ENCODE measurements at places on chromosomes 2 and 18.

- peak; percentile 52 for DNase-seq
Measured at GRCh38 chr2:84880645-84881521, at the start of gene TRABD2A. Gene TRABD2A, minus strand, starts transcription at chr2:84881084. Its CDS starts 45 bp downstream, at chr2:84881039.

GRCh38 chr2:27164960-27165763 lies 16.4 kb downstream of the TCF23 start:
- no peak for DNase-seq

- DNase-seq = no peak
Measured at GRCh38 chr2:69077252-69077950, 64.4 kb downstream of the ANTXR1 start.

DNA sequence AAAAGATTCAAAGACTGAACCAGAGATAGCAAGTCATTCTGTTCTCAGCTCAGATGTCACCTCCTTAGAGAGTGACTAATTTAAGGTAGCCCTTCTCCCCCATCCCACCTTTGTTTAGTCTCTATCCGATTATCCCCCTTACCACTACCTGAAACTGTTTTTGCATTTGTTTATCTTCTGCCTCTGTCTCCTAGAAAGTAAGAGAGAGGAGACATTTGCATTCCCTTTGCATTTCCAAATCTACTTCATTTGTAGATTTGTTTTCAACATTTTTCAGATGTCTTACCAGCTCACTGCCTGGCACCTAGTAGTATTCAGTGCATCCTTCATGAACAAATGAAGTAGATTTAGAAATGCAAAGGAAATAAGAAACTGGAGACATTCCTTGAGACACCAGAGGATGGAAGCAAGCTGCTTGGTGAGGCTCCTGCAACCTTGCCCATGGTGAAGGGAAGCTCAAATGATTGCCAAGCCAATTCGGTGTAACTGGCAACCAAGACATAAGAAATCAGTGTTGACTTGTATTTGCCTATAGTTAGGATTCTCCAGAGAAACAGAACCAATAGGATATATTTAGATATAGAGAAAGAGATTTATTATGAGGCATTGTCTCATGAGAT lies 385.7 kb downstream of the STK39 start:
- no peak for DNase-seq

GRCh38 chr2:207035875-207036274 lies 96.6 kb downstream of the CPO start:
- DNase-seq = no peak

- no peak for DNase-seq
Measured at GRCh38 chr2:69196327-69197117, 183.5 kb downstream of the ANTXR1 start.

DNA sequence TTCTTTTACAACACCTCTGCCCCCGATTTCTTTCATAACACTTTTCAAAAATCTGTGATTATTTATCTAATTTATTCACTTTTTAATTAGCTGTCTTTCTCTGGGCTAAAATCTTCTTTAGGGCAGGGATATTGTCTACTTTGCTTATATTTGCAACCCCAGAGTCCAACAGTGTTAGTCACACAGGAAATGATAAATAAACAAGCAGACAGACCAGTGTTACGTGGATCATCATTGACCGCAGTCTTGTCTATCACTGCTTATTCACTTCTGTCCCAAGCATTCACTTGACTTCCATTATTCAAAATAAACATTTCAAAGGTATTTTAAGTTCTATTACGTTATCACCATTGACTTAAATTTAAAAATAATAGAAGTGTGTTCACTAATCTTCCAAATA lies 237.6 kb upstream of the UBE2E3 start:
- DNase-seq = no peak

DNA sequence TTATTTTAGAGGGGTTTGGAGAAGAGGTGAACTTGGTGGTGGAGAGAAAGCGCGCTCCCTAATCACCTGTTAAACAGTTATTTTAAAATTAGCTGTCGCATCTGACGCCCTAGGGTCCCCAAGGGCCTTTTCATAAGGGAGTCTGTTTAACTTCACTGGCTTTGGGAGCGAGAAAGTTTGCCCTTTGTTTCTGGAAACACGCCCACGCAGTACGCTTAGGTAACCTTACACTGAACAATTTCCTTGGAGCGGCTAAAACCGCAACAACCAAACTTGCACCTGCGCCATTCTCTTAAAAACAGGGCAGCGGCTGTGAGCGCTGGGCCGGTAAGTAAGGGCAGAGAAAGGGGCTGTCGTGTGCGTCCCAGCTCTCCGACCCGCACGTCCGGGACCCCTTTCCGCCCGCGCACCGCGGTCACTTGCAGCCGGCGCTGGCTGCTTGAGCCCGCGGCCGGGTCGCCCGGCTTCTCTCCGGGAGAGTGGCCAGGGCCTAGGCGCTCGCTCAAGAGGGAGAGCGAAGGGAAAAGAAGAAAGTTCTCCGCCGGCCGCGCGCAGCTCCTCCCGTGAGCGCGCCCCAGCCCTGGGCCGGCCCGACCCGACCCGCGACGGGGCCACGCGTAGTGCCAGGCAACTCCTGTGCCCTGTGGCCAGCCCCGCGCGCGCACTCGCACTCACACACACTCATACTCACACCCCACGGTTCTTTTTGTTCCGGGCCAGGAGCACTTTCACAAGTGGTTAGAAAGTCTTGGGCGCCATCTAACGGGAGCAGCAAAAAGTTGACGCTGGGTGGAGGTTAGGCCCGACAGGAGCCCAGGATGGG lies 19.2 kb downstream of the POU3F3 start:
- peak; percentile 92 for DNase-seq

DNA sequence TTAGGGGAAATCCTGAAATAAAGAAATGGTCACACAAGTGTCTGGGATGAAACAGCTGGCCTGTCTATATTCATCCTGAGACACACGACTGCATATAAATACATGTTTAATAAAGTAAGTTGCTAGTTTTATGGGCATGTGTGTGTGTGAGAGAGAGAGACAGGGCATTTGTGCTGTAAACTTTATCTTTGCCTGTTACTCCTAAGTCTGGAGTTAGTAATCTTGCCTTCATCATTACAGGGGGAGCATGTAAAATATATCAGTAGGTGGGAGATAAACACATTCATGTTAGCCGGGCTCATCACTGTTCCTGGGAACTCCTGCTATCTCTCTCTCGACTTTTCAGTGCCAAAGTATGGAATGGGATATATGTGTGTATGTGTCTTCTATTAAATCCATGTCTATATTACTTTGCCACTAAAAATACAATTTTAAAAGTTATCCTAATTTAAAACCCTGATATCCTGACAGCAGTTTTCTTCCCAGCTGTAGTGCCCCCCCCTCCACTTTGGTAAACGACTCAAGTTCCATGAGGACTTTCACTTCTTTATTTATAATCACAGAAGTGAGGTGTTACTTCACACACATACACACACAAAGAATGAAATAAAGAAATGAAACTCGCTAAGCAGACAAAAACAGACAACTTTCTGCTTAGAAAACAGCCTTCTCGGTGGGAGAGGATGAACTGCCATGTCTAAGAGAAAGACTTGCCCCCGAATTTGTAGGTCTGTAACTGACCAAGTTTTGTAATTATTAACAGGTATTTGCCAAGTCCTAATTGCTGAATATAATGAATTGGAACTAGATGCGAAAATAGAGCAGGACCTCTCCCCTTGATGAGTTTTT lies 947 bp downstream of the ZEB2 start:
- peak; percentile 33 for DNase-seq

DNA sequence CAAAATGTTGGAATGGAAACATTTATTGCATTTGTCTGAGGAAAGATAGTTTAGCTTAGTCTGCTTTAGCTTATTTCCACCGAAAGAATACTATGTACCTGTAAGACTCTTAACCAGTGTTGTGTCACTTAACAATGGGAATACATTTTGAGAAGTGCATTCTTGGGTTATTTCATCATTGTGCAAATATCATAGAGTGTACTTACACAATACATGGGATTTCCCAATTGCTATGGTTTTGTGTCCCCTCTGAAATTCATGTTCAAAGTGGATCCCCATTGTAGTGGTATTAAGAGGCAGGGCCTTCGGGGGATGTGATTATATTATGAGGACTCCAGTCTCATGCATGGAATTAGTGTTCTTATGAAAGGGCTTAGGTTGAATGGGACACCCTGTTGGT lies 249.4 kb upstream of the UBE2E3 start:
- no peak for DNase-seq
